A549 treated with dexamethasone at 1 μM for 4 hours (cell line): ENCODE measurements at places on chromosomes 4 and X. TPM values are rescaled to one million over a fixed set of nuclear protein-coding genes. Genes with fewer than 3 reads are reported as not detected.

The PLAC8 gene
- 0.74 to 1.2 TPM (median 0.96 TPM) in 5 replicates for total RNA-seq

The PPP1R2C gene
- total RNA-seq = not detected in 5 replicates

The CNGA1 gene
- total RNA-seq = 0.02 TPM in 1 of 5 replicates, not detected in the others

The BEND4 gene
- 0.01 to 0.07 TPM (median 0.01 TPM) in 4 of 5 replicates, not detected in the other for total RNA-seq

The PSAPL1 gene
- 0.29 to 0.51 TPM (median 0.36 TPM) in 5 replicates for total RNA-seq

The BEX1 gene
- total RNA-seq = not detected in 5 replicates

The F11 gene
- total RNA-seq = not detected in 5 replicates

The RPS6KA6 gene
- 3.7 to 7.1 TPM (median 5.7 TPM) in 5 replicates for total RNA-seq
